ENCODE measurements at places on chromosomes 16 and 17.

- no peak for DNase-seq
Measured at GRCh38 chr16:24943471-24943870, 71.7 kb downstream of the ARHGAP17 start.

DNA sequence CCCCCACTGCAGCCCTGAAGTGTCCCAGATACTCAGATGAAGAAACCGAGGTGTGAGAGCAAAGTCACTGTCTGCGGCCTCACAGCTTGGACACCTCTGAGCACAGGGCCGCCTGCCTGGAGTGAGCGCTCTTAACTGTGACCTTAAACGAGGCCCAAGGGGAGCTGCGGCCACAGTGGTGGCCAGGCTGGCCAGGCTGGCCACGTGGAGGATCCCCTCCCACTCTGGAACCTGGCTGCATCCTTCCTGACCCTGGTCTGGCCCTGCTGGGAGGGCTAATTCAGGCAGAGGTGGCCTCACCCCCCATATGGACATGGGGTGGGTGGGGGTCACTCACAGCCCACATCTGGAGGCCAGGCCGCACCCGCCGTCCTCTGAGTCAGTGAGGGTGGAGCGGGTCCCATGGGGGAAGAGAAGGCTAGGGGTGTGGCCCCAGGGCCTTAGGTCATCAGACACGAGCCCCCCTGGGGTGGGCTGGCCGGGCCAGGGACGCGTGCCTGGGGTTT lies 6.6 kb downstream of the VASN start:
- no peak for DNase-seq

DNA sequence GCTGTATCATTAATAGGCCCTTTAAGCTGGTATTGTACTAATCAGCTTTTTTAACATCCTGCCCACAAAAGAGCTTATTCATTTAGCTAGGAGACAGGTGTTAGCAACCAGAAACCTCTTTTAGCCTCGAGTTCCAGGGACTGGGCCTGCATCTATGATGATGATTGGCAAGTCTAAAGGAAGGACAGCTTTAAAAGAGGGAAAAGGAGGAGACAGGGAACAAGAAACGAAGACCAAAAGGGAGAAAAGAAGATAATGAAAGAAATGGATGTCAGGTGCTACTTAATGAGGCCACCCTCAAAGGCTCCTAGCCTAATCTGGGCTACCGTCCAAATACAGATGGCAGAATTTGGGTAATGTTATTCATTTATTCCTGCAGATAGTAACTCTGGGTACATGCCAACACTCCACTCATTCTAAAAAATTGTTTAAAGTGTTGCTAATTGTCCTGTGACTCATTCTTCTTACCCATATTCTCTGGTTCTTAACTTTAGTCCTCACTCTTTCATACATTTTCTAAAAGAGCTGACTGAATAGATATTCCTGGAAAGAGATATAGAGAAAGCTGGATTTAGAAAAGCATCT lies 18.7 kb upstream of the RFFL start:
- no peak for DNase-seq

- DNase-seq, result no peak
Measured at GRCh38 chr17:73052923-73053322, 39.6 kb downstream of the SLC39A11 start.

DNA sequence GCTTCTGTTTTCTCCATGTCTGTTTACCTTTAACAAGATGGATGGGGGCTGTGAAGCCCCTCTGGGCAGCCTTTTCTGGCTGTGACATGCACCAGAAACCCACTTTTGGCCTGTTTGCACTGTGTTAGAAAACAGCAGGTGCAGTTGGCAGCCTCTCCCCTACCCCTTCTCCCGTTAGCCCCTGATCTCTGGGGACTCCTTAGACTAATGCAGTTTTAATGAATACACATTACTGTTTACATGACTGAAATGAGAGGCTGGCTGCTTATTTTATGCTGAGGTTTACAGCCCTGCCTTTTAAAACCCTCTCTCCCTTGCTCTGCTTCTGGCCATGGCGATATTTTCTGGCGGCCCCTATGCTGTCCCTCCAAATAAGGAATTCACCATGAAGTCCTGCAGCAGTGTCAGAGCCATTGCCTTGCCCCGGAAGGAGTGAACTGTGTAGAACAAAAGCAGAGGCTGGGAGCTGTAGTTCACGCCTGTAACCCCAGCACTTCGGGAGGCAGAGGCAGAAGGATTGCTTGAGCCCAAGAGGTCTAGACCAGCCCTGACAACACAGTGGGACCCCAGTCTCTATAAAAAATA lies 79.3 kb downstream of the PRKCB start:
- DNase-seq, result no peak

- DNase-seq, result no peak
Measured at GRCh38 chr17:80891397-80892018, 100.1 kb upstream of the CHMP6 start.

- DNase-seq, result no peak
Measured at GRCh38 chr17:68053231-68054013, 17.9 kb downstream of the KPNA2 start.

GRCh38 chr16:64251742-64252141 lies 870.1 kb downstream of the CDH11 start:
- no peak for DNase-seq

GRCh38 chr17:70552230-70552981 lies 383.1 kb downstream of the KCNJ2 start:
- DNase-seq, result no peak

DNA sequence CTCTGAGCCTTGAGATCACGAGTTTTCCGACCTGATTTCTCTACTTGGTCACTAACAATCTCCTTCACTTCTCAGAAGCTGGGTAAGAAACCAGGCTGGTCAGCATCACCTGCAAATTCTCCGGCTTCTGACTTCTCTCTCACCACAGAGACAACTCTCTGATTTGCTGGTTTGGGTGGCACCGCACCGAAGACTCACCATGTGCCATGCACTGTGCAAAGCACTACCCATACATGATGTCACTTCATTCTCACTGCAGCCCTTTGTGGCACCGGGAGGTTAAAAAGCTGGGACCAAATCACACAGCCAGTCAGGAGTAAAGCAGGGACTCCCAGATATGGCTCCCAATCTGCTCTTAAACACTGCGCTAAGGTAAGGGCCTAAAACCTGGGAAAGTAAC lies 647 bp downstream of the VAC14 start:
- no peak for DNase-seq

GRCh38 chr17:17041018-17041521 lies 1.2 kb upstream of the MPRIP start:
- no peak for DNase-seq

DNA sequence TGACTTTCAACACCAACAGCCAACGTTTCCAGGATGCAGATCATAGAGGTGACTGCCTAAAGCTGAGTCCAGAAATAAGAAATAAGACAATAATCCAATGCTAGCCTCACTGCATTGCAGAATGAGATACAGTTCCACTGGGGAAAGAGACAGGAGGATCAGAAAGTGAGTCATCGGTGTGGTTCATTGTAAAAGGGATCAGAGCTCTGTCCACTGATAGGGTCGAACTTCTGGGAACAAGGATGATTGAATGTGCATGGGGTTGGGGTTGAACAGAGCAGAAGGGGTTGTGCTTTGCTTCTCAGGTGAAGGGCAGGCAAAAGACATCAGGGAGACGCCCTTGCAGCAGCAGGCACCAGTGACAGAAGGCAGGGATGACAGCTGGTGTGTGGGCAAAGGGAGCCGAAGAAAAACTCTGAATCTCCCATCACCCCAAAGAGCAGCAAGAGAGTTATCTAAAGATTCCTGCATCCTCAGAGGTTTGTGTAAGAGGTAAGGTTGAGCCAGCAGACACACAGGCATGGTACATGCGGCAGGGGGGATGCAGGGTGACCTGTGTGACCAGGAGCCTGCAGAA lies 16.4 kb downstream of the CLEC10A start:
- DNase-seq, result no peak

DNA sequence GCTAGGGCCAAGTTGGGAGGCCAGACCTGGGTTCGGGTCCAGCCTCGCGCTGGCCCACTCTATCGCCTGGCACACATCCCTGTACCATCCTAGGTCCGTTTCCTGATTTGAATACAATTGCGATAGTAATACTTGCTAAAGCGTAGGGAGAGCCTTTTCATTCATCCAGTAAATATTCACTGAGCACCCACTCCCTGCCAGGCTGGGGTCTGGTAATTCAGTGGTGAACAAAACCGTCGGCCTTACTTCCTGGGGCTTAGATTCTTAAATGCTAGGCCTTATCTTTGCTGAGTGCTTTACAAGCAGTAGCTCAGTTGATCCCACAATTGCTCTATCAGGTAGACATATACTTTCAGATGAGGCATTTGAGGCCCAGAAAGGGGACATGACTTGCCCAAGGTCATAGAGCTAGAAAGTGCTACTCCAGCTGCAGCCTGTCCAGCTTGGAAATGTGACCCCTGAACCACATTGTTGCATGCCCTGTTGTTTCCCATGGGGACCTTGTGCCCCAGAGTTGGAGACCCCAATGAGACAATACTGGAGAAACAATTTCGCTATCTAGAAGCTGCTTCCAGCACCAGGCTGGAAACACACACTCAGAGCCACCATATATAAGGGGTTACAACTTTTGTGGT lies 691 bp downstream of the USB1 start:
- no peak for DNase-seq

GRCh38 chr16:81012974-81013373 lies 6.0 kb downstream of the CENPN start:
- no peak for DNase-seq

DNA sequence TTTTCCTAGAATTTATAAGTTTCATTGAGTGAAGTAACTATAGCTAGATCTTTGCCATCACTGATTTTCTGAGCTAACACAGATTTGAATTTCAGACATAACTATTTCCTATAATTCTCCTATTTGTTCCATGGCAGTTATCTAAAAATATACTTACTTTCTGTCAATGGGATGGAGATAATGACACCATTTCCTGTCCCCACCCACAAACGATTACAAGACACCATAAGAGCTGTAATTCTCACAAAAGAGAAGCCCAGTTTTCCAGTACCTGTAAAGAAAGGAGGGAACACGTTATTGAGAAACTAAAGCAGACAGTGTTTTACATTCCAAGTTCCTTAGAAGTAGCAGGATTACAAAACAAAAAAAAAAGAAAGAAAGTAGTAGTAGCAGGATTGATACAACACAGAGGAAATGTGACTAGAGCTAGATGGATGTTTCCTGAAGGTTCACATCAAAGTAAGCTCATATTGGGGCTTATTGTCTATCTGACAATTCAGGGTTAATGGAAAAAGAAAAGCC lies 110.9 kb upstream of the TOB1 start:
- DNase-seq, result no peak

- no peak for DNase-seq
Measured at GRCh38 chr17:17941015-17941414, 31.2 kb downstream of the TOM1L2 start.

- no peak for DNase-seq
Measured at GRCh38 chr17:50893183-50893993, 27.2 kb upstream of the TOB1 start.

GRCh38 chr16:9660898-9661297 lies 521.3 kb downstream of the GRIN2A start:
- DNase-seq, result no peak

DNA sequence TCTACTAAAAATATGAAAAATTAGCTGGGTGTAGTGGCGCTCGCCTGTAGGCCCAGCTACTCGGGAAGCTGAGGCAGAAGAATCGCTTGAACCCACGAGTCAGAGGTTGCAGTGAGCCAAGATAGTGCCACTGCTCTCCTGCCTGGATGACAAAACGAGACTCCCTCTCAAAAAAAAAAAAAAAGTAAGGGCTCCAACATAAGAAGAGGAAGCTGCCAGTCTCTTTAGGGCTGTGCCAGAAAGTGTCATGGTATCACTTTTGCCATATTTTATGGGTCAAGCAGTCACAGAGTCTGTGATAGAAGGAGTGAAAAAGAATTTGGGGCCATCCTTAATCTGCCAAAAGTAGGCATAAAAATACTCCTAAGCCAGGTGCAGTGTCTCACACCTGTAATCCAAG lies 1.4 kb upstream of the PIPOX start:
- DNase-seq, result no peak

- DNase-seq, result no peak
Measured at GRCh38 chr17:43976963-43977837, 23.5 kb upstream of the PYY start.
